ENCODE measurements at places on chromosomes 11 and 22.

- DNase-seq = no peak
Observed at GRCh38 chr11:21105196-21105917, 436.0 kb downstream of the NELL1 start.

- no peak for DNase-seq
Observed at GRCh38 chr11:17012712-17013547, 1.3 kb downstream of the PLEKHA7 start.

DNA sequence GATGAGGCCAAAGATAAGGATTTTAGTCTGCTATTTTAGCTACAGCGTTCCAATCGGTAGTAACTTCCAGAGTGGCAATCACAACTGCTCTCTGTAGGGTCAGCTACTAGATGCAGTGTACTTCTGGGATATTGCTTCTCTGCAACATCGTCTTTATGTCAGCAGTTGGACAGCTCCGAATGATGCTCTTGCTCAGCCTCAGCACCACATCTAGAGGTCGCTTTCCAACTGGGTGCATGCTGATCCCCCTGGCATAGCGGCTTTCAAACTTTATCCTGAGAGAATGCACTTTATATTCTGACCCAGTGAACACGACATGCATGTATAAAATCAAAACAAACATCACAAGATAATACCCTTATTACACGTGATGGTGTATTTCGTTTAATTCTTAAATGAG is 219.6 kb downstream of the C11orf87 start:
- DNase-seq = no peak

GRCh38 chr11:16839821-16840220 is 101.4 kb downstream of the C11orf58 start:
- DNase-seq = no peak

DNA sequence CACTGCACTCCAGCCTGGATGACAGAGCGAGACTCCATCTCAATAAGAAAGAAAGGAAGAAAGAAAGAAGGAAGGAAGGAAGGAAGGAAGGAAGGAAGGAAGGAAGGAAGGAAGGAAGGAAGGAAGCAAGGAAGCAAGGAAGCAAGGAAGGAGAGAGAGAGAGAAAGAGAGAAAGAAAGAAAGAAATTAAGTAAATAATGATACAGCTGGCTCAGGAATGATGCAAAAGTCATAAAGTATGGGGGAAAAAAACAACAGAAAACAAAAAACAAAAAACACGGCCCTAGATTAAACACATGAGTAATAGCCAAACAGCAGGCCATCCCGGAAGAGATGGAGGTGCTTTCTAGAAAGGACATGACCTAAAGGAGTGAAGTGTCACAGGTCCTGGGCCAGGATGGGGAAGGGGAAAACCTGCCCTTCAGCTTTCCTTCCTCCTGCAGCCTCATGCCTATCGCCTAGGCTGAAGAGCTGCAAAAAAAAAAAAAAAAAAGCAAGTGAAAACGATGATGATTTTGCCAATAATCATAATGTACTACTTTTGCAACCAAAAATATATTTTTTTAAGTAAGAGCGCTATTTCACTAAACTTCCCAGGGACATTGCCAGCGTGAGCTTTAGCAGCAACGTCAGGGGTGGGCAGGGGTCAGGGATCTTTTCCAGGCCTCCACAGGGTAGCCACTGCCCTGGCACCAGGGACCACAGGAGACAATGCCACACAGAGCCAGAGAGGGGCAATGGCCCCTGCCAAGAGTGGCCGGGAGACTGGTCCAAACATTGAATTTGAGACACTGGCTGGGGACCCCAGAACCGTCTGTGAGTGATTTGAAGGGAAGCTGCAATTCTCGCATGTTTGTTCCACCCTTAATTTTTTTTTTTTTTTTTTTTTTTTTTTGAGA is 28.2 kb upstream of the TMPRSS4 start:
- DNase-seq = no peak

DNA sequence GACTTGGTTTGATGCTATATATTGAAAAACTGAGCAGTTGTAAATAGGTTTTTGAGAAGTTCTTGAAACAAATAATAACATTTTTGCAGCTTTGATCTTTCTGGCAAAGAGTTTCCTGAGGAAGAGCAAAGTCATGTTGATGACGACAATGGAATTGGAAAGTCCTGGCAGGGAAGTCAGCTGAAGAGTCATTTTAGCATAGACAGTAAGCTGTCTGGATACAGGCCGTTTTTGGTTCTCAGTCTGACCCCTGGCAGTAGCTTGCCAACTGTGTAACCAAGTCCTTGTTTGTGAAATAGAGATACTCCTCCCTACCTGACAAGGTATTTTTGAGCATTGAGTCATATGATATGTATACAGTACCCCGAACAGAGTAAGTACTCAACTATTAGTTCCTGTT is 193.3 kb downstream of the C11orf91 start:
- DNase-seq = no peak

GRCh38 chr11:14577835-14578529 is 57.8 kb upstream of the PSMA1 start:
- DNase-seq = no peak

DNA sequence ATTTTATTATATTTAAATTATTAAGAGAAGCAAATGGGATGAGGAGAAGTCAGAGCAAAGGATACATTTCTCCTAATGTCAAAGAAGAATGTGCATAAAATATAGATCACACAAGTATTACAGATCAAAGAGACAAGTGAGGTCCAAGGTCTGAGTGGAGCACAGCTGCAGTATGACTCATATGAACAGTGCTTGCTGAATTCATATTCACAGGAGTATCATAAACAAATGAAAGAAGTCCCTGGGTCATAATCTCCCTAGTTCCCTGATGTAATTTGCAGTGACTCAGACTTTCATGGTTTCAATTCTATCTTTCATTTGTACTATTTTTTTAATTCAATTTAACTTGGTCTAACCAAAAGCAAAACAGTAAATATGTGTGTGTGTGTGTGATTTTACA is 499.0 kb upstream of the CCDC179 start:
- DNase-seq = no peak

DNA sequence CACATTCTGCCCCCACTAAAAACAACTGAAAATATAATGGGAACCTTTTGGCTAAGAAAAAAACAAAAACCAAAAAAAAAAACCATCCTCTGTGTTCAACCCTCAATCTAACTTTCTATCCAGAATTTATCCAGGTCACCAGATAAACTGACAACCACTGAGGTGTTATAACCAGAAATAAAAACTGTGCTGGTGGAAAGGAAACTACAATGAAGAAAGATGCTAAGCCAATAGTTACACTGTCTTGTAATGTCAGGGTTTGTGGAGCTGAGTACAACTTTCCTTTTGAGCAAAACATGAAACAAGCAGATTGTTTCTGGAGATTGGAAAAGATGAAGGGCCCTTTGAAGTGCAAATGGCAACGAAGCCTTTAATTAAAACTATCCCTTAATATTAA is 50.8 kb downstream of the PRDM10 start:
- DNase-seq = no peak

GRCh38 chr11:128533472-128533871 is 53.9 kb downstream of the ETS1 start:
- no peak for DNase-seq

GRCh38 chr11:111963931-111964340 is 26.8 kb downstream of the DIXDC1 start:
- no peak for DNase-seq

DNA sequence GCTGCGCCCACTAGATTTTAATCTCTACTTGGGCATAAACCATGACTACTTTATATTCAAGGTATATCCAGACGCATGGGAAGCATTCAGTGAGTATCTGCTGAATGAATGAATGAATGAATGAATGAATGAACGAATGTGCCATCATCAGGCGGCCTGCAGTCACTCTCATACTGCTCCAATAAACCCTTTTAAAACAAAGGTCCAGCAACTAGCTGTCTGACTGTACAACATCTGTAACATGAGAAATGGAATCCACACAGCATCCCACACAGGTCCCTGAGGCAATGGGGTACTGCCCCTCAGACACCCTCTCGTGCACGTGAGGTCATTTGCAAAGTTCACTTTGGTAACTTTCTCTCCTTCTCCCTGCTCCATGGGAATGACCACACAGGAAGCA is 147.5 kb downstream of the LARGE1 start:
- no peak for DNase-seq

DNA sequence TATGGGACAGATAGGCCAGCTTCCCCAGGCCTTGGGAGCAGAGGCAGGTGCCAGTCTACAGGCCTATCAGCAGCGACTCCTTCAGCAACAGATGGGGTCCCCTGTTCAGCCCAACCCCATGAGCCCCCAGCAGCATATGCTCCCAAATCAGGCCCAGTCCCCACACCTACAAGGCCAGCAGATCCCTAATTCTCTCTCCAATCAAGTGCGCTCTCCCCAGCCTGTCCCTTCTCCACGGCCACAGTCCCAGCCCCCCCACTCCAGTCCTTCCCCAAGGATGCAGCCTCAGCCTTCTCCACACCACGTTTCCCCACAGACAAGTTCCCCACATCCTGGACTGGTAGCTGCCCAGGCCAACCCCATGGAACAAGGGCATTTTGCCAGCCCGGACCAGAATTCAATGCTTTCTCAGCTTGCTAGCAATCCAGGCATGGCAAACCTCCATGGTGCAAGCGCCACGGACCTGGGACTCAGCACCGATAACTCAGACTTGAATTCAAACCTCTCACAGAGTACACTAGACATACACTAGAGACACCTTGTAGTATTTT is 26.6 kb upstream of the L3MBTL2 start:
- DNase-seq = no peak

GRCh38 chr11:80613655-80614054 is 1172.8 kb upstream of the TENM4 start:
- no peak for DNase-seq

- DNase-seq = no peak
Observed at GRCh38 chr11:64238999-64239398, 1.9 kb upstream of the FKBP2 start.

GRCh38 chr11:21321530-21321929 is 652.1 kb downstream of the NELL1 start:
- DNase-seq = no peak

GRCh38 chr11:132846075-132846474 is 686.2 kb downstream of the OPCML start:
- no peak for DNase-seq

DNA sequence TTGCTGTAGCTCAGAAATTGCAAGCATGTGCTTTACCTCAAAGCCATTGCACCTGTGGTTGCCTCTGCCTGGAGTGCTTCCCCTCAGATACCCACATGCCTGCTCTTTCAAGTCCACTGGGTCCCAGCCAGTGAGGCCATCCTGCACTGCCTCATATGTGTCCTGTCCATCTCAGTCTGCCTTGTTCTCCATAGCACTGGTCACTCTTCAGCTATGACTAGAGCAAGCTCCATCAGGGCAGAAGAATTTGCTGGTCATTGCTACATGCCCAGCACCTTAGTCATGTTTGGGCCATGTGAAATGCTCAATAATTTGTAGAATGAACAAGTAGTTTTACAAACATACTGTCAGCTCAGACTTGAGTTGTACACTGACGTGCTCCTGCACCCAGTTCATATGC is 64.4 kb upstream of the HORMAD2 start:
- no peak for DNase-seq

- no peak for DNase-seq
Observed at GRCh38 chr11:126601550-126602215, 246.2 kb downstream of the ST3GAL4 start.

- no peak for DNase-seq
Observed at GRCh38 chr22:39733191-39733590, 160.4 kb downstream of the ENTHD1 start.

DNA sequence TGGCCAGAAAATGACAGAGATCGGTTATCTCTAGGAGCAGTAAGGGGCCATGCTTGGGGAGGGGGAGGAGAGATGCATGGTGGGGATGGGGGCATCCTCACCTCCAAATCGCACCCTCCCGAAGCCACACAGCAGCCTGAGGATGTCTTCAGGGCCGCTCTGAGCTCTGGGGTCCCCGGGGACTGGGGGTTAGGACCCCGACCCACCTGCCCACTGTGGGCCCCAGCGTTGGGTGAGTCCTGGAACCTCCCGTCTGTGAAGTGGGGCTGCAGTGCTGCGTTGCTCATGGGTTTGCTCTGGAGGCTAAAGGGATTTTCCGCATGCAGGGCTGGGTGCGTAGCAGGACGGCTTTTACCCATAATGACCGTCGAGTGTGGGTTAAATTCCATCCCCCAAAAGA is 1046.3 kb downstream of the BRD1 start:
- DNase-seq = no peak

GRCh38 chr11:95505927-95506426 is 275.0 kb upstream of the SESN3 start:
- DNase-seq = no peak

- no peak for DNase-seq
Observed at GRCh38 chr11:78541537-78541936, 33.1 kb downstream of the NARS2 start.

DNA sequence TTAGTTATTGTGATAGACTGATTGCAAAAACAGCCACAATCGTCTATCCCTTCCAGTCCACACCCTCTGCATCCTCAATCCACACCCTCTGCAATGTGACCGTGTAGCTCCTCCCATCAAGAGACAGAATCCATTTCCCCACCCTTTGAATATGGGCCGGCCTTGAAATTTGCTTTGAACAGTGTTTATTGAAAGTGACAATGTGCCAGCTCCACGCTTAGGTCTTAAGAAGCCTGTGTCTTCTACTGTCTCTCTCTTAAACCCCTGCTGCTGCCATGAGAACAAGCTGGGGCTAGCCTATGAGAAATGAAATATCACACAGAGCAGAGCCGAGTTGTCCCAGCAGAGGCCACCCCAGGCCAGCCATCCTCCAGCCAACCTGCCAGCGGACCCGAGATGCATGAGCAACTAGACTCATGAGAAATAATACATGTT is 22.3 kb upstream of the MICAL2 start:
- peak; percentile 59 for DNase-seq

GRCh38 chr22:46748908-46749675 is 11.0 kb upstream of the CERK start:
- DNase-seq = no peak

- DNase-seq = no peak
Observed at GRCh38 chr11:123150882-123151281, 44.2 kb downstream of the CLMP start.

- no peak for DNase-seq
Observed at GRCh38 chr11:120911943-120912342, 112.0 kb upstream of the TBCEL start.

- DNase-seq = no peak
Observed at GRCh38 chr11:21612326-21612725, 580.6 kb upstream of the ANO5 start.

DNA sequence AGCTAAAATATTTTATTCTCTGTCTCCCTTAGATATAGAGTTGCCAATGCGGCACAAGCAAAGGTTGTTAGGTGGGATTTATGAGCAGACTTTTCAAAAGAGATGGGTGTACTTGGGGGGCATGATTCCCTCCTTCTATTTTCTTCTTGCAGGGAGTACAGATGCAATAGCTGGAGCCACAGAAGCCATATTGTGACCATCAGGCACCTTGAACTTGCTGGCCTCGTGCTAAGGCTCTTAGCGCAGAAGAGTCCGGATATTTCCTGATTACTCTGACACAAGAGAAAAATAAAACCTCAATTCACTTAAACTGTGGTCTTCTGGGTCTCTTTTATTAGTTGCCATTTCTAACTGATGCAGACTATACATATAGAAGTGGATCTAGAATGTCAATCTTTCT is 547.4 kb downstream of the MIAT start:
- DNase-seq = no peak

DNA sequence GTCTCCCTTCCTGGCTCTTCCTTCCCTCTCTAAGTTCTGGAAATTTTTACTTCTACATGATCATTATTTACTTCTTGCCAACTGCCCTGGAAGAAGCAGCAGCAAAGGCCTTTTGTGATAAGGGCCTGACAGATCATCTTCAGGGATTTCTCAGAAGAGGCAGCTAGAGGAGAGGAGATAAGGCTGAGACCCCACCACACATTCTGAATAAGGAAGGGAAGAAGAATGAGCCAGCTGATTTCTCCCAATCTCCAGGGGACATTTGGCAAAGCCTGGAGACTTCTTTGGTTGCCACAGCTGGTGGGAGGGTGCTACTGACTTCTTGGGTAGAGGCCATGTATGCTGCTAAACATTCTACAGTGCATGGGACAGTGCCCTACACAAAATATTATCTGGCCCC is 122.4 kb upstream of the OR9Q1 start:
- DNase-seq = no peak

All from hematopoietic multipotent progenitor cell treated with erythropoietin and hydrocortisone succinate and interleukin-3 and kit ligand, for 17 days (in vitro differentiated cells).